ENCODE measurements at places on chromosomes 16 and 17. TPM values are rescaled to one million over a fixed set of nuclear protein-coding genes. Genes with fewer than 3 reads are reported as not detected.

The DHX58 gene
- 4.5 TPM for total RNA-seq

The SECTM1 gene
- 4.1 TPM for total RNA-seq

The DPEP3 gene
- total RNA-seq: not detected

- peaks cover 12% of the 10 kb centered on the region for H3K4me1 ChIP-seq
- H3K27me3 ChIP-seq: peaks cover 1% of the 10 kb centered on the region
- H3K4me3 ChIP-seq: no peak overlapping the region
- no peaks in the 10 kb centered on the region for H3K36me3 ChIP-seq
- H3K27ac ChIP-seq: no peak overlapping the region
Measured at GRCh38 chr17:45137561-45138305, 2.2 kb downstream of the ACBD4 start.

DNA sequence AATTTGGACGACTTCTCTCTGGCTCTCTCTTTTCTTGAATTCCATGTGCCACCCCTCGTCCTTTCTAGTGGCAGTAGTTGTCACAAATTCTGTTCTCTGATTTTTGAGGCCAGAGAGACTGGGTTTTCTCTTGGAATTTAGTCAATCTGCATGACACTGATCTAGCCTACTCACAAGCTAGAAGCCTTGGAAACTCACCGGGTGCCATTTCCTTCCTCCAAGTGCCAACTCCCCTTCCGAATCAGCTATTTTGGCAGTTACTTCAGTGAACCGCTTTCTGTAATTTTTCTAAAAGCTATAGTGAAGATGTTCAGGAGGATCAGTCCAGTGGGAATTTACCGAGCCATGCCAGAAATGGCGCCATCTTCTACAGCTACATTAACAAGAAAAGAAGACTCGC lies 228.9 kb downstream of the PMP22 start:
- peaks cover 31% of the 10 kb centered on the region for H3K4me1 ChIP-seq
- no peak overlapping the region for H3K4me3 ChIP-seq
- H3K27ac ChIP-seq: no peak overlapping the region
- H3K27me3 ChIP-seq: peaks cover 10% of the 10 kb centered on the region
- DNase-seq: no peak

DNA sequence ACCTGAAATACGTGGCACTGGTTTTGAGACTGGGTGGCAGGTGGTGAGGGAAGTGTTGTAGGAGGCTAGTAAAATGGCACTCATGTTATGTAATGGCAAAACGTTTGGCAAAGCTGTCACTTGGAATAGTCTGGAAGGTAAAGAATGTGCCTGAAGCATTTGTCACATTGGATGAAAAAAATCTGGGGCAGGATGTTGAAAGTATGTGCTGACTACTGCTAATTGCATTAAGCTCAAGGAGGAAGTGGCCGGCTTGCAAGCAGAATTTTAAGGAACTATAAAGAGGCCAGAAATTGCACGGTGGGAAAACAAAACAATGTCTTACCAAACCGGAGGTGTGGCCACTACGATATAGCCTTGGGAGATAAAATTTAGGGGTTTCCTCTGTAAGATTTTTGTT lies 26.6 kb upstream of the NLRP1 start:
- no peak for DNase-seq
- H3K4me1 ChIP-seq: 0 out of 2 replicates have a peak, but pooled peaks cover 7% of the 10 kb centered on the region
- H3K27ac ChIP-seq: no peak overlapping the region
- H3K4me3 ChIP-seq: no peak overlapping the region
- no peaks in the 10 kb centered on the region for H3K36me3 ChIP-seq

- H3K27ac ChIP-seq: no peak overlapping the region
- peaks cover 2% of the 10 kb centered on the region for H3K4me1 ChIP-seq
- no peaks in the 10 kb centered on the region for H3K36me3 ChIP-seq
Measured at GRCh38 chr17:41935641-41936040, 5.2 kb downstream of the ODAD4 start.

The KRT24 gene
- total RNA-seq: not detected

DNA sequence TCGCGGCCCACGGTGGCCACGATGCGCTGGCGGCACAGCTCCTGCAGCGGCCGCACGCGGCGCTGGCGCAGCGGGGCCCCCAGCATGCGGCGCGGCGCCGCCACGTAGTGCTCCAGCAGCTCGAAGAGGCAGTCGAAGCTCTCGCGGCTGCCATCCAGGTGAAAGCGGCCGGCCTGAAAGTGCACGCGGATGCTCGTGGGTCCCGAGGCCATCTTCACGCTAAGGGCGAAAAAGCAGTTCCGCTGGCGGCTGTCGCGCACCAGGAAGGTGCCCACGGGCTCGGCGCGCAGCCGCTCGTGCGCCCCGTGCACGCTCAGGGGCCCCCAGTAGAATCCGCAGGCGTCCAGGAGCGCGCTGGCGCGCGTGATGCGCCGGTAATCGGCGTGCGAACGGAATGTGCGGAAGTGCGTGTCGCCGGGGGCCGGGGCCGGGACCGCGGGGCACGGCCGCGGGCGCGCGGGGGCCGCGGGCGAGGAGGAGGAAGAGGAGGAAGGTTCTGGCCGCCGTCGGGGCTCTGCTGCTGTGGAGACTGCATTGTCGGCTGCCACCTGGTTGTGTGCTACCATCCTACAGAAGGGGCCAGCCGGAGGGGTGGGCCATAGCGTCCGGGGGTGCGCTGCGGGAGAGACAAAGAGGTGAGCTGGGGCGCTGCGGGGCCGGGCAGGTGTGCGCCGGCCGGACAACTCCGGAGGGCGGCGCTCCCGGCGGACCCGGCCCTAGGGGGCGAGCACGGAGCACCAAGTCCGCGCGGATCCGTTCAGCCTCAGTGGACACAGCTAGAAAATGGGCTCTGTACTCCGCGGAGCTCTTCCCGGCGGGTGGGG lies 879 bp downstream of the SOCS1 start:
- no peaks in the 10 kb centered on the region for H3K27me3 ChIP-seq
- peaks cover 48% of the 10 kb centered on the region for H3K4me1 ChIP-seq
- no peaks in the 10 kb centered on the region for H3K36me3 ChIP-seq
- H3K27ac ChIP-seq: no peak overlapping the region
- peak overlapping the region; percentile 81 for H3K4me3 ChIP-seq

DNA sequence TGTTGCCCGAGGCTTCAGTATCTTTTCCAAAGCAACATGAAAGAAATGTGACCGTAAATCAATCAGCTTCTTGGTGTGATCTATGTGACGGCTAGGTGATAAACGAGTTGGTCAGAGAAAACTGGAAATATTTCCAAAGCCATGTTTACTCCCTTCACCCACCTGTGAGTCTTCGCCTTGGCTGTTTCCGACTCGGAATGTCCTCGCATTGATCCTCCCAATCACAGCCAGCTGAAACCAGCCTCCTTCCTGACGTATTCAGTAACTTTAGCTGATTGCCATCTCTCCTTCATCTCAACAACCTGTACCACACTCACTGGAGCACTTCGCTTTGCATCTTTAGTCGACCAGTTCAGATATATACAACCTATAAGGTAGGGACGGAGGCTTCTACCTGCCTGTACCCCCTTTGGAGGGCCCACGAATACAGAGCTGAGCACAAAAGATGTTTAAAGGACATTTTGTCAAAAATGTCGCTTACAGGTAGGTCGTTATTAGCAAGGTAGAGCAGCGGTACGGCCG lies 705 bp downstream of the KRABD2 start:
- H3K4me3 ChIP-seq: peak overlapping the region; percentile 89
- peaks cover 33% of the 10 kb centered on the region for H3K36me3 ChIP-seq
- peaks cover 3% of the 10 kb centered on the region for H3K27me3 ChIP-seq
- H3K4me1 ChIP-seq: peaks cover 52% of the 10 kb centered on the region

DNA sequence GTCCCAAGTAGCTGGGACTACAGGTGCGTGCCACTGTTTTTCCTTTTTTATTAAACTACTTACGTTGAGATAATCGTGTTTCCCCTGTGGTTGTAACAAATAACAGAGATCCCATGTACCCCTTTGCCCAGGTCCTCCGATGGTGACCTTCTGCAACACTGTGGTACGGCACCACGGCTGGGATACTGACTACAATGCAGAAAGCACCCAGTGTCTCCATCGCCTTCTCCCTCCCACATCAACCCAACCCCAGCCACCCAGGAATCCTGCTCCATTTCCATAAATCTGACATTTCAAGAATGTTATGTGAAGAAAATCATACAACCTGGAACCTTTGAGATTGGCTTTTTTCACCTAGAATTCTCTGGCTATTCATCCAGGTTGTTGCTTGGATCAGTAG lies 22.1 kb downstream of the MPRIP start:
- H3K36me3 ChIP-seq: peaks cover 12% of the 10 kb centered on the region
- H3K4me3 ChIP-seq: no peak overlapping the region

The HCRT gene
- total RNA-seq: not detected

The NTN1 gene
- total RNA-seq: not detected

The NUBP1 gene
- 25.1 TPM for total RNA-seq

The ADPRM gene
- total RNA-seq: 6.4 TPM

GRCh38 chr17:69960755-69961154 lies 114.3 kb upstream of the KCNJ16 start:
- no peak overlapping the region for H3K4me3 ChIP-seq
- peaks cover 7% of the 10 kb centered on the region for H3K36me3 ChIP-seq
- H3K27ac ChIP-seq: no peak overlapping the region
- H3K4me1 ChIP-seq: no peaks in the 10 kb centered on the region
- no peak for DNase-seq

DNA sequence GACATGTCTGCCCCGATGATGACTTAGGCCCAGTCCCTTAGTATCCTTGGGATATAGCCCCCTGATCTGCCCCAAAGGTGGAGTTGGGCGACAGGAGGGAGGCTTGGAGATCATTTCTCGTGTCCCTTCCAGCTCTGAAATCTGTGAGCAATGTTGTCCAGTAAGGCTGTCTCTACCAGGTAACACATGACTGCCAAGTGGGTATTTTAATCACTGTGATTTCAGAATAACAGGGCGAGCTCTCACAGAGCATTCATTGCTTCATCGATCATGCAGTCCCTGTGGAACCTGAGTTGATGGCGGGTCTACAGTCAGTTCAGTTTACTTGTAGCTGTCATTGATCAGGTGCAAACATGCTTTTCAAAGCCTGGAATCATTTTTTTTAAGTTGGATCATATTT lies 39.2 kb downstream of the KSR1 start:
- H3K36me3 ChIP-seq: peaks cover 13% of the 10 kb centered on the region
- no peak overlapping the region for H3K4me3 ChIP-seq
- peaks cover 6% of the 10 kb centered on the region for H3K4me1 ChIP-seq
- DNase-seq: no peak
- H3K27ac ChIP-seq: no peak overlapping the region
- peaks cover 15% of the 10 kb centered on the region for H3K27me3 ChIP-seq

GRCh38 chr17:77045441-77046041 lies 95.2 kb upstream of the SEC14L1 start:
- H3K4me1 ChIP-seq: peaks cover 9% of the 10 kb centered on the region
- no peak for DNase-seq
- no peaks in the 10 kb centered on the region for H3K36me3 ChIP-seq
- peaks cover 37% of the 10 kb centered on the region for H3K27me3 ChIP-seq

The ECI1 gene
- total RNA-seq: 47.5 TPM

DNA sequence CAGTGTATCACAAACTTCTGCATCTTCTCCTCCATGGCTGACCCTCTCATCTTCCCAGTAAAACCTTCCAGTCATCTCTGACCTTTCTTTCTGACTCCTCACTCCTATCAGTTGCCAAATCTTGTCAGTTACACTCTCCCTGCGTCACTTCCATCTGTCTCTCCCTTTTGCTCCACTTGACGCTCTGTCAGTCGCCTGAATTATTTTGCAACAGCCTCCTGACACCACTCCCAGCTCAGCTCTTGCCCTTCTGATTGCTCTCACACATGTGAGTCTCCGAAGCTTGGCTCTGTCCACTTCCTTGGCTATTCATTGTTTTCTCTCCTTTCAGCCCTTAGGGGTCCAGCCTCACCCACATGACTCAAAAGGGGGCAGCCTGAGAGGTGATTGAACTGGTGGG lies 27.7 kb downstream of the DHRS7C start:
- no peak overlapping the region for H3K4me3 ChIP-seq
- peaks cover 7% of the 10 kb centered on the region for H3K27me3 ChIP-seq
- no peaks in the 10 kb centered on the region for H3K4me1 ChIP-seq
- no peak overlapping the region for H3K27ac ChIP-seq

The TMEM100 gene
- not detected for total RNA-seq
